ENCODE measurements at places on chromosomes 4 and X. TPM values are rescaled to one million over a fixed set of nuclear protein-coding genes. Genes with fewer than 3 reads are reported as not detected.

DNA sequence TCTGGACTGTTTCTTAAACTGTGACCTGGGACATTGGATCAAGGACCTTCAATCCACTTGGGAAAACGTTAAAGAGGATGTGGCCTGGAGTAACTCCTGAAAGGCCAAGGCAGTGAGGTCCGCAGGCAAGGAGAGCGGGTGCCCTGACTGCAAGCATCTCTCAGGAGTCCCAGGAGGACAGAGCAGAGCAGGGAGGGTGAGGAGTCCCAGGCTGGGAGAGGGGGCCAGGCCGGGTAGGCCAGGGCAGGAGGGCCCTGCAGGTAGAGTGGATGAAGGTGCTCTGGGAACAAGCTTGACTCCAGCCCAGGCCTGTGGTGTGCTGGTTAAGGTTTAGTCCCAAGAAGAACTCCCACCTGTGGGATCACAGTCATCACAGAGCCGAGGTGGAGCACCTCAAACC lies 13.8 kb downstream of the PNMA6E start:
- DNase-seq: no peak

GRCh38 chr4:11343536-11343935 lies 85.2 kb downstream of the HS3ST1 start:
- DNase-seq: no peak

GRCh38 chr4:181822005-181822375 lies 421.2 kb upstream of the TENM3 start:
- DNase-seq: no peak

- DNase-seq: no peak
These were observed 78.5 kb upstream of the NLGN4X start for GRCh38 chrX:6307156-6307555.

DNA sequence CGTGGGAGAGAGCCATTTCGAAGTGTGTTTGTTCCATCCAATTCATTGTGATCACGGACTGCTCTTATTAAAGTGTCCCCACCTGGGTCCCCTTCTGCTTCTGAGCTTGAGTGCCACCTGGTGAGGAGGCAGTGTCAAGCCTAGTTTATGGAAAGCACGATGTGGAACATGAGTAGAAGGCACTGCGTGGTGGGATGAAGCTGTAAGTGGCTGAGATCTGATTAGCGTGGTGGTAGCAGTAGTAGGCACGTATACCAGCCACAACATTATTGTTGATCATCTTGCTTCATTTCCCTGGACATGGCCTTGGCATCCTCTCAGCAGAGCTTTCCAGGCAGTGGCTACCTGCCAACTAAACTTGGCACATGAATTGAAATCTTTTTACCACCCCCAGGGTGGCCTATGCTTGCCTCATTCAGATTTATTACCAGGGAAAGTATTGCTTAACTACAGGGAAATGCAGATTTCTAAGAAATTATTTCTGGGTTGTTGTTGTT lies 46.4 kb downstream of the GPAT3 start:
- no peak for DNase-seq

DNA sequence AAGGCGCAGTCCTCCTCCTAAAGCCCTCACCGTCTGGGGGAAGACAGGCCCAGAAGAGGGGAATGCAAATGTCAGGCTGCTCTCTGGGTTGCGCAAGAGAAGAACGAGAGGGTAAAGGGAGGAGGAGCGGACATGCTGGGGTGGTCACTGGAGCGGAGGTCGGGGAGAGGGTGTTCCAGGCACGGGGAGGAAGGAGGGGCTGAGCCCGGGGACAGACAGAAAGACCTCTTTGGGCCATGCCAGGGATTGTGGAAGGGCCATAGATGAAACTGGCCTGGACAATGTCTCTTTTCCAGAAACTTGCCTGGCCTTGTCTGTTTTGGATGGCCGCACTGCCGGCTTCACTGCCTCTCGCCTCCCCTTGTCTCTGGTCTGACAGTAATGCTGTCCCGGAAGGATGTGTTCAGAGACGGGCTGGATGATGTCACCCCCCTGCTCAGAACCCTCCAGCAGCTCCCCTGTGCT lies 121.0 kb downstream of the SORCS2 start:
- no peak for DNase-seq

DNA sequence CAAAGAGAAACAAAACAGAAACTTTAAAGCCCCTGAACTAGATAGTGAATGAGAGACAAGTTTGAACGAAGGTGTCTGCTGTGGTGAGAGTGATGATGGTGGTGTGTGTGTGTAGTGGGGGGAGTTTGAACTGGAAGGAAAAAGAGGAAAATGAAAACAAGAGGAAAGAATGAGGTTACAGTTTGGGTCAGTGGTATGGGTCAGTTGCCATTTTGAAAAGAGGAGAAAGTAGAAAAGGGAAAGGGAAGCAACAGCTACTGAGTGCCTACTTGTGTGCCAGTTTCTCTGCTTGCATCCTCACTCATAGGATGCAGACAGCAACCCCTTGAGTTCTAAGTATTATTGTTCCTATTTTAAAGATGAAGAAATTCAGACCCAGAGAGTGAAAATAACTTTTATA lies 26.0 kb downstream of the NHSL2 start:
- DNase-seq: no peak

DNA sequence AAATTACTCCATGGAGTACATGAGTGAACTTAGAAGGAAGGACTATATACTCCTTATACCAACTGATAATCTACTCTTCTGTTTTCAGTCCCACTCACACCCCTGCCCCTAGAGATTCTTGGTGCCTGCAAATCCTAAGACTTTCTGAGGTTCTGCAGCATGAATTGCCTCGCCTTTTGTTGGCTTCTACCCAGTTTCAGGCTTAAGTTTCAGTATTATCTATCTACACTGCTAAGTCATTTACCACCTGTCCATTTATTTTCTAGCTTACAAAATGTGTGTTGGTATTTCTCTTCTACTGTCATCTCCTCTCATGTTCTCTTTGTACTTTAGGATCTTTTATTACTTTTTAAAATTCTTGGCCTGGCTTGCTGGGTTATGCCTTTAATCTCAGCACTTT lies 94.4 kb upstream of the AMOT start:
- no peak for DNase-seq

DNA sequence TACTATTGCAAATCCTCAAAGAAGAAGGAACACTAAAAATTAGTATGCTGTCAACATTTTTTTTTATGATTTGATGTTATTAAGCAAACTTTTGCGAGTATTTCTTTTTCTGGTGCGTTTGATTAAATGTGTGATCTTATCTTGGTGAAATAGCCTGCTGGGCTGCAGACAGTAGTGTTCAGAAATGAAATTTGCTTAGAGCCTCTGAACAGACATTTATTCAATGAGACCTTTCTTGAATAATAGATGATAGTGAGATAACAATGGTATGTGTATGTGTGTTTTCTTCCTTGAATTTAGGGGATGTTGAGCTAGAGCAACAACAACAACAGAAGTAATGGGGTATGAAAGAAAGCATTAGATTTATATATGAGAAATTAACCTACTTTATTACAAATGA lies 12.7 kb downstream of the ADGRL3 start:
- DNase-seq: no peak

DNA sequence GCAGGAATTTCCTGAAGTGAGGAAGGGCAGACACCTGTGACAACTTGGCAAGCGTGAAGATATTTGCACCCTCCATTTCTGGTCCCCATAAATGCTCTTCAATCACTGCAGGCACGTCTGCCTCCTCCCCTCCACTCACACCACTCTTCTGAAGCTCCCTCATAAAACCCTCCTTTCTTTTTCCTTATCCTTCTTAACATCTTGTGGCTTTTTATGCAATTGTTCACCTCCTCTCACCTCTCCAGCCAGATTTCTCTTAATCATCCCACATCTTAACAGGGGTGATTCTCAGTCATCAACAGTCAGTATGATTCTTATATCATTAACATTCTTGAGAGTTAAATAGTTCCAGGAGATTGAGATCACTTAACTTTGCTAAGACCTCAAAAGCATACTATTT lies 277.4 kb downstream of the SPRY1 start:
- no peak for DNase-seq

- DNase-seq: peak; percentile 55
These were observed 79.6 kb downstream of the SMIM20 start for GRCh38 chr4:25993395-25994185.

GRCh38 chrX:19865567-19866363 lies 21.6 kb downstream of the SH3KBP1 start:
- DNase-seq: no peak

Gene MAGEA8
- total RNA-seq: not detected

Gene SULT1B1
- 0.76 TPM for total RNA-seq

Gene AFP
- not detected for total RNA-seq

Gene GAGE12H
- not detected for total RNA-seq
